ENCODE measurements at places on chromosomes 5 and 9.
A peak's percentile ranks its signal among the peaks of the same experiment; 100 is the strongest.

GRCh38 chr5:112161392-112161748 is 257.7 kb downstream of the EPB41L4A start:
- no peak for DNase-seq

- DNase-seq, result no peak
These were observed 56.5 kb upstream of the SPATA31D4 start for GRCh38 chr9:81871695-81872094.

GRCh38 chr5:168723037-168723436 is 143.9 kb upstream of the PANK3 start:
- no peak for DNase-seq

- DNase-seq, result no peak
These were observed 137.8 kb downstream of the KCNIP1 start for GRCh38 chr5:170641589-170642031.

DNA sequence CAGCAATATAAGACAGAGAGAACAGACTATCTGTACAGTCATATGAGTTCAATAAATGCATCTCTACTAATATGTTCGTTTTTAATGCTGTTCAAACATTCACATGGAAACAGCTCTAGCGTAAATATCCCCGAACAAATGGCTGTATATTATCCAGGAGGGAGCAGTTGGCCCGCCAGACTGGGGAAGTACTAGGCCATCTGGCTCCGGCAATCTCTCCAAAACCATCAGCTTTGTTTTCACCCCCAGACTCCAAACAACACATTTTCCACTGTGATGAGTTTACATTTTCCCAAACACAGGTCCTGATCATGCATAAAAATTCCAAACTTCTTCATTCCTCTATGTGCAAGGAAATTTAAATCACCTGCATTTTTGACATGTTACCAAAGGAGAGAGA is 8.7 kb downstream of the EBF1 start:
- DNase-seq, result no peak

GRCh38 chr5:19615661-19616060 is 372.3 kb downstream of the CDH18 start:
- no peak for DNase-seq

GRCh38 chr5:143524338-143524945 is 121.0 kb upstream of the NR3C1 start:
- DNase-seq, result no peak

DNA sequence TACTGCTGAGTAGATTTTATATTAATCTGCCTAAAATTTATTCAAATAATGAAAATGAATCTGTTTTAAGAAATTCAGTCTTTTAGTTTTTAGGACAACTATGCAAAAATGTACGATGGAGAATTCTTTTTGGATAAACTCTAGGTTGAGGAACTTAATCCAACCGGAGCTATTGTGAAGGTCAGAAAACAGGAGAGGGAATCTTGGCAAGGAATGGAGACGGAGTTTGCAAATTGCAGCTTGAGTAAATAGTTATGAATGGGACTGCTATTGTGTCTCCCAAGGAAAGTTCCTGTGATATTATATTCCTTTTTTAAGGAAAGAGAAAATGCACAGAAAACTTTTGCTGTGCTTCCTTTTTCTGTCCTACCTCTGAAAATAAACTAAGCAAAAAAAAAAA is 67.9 kb downstream of the IQGAP2 start:
- DNase-seq, result no peak

DNA sequence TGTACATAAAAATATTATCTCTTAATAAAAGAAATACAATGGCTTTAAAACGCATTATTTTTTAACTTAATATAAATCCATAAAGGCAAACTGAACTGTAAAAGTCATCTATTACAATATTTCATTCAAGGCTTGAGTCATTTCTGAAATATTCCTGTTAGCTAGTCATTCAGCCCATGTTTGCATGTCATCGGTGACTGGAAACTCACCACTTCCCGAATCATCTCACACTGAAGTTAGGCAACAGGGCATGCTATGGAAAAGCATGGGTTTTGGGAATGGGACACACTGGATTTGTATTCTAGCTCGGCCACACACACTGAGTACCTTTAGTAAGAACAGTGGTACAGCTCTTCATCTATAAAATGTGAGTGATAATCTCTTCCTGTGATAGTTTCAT is 691.1 kb upstream of the C9orf72 start:
- DNase-seq, result no peak

GRCh38 chr9:1707291-1707690 is 307.9 kb upstream of the SMARCA2 start:
- no peak for DNase-seq

- DNase-seq, result no peak
These were observed 309.8 kb downstream of the IRX2 start for GRCh38 chr5:2441495-2442180.

- no peak for DNase-seq
These were observed 269.8 kb upstream of the RFX3 start for GRCh38 chr9:3795556-3795955.

DNA sequence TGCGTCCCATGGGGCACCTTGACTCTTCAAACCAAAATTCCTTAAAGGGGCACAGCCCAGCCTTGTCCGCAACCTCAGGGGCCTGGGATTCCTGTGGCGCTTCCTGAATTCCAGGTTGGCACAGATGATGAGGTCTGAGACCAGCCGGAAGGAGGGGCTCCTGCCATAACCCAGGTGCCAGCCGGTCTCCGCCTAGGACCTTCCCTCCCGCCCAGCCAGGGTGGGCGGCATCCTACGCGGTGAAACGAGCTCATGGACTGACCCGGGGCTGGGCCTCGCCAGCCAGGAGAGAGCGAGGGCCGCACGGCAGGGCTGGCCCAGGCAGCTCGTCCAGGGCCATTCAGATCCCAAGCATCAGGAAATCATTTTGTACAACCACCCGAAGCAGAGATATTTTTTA is 23.0 kb downstream of the AMBP start:
- no peak for DNase-seq

DNA sequence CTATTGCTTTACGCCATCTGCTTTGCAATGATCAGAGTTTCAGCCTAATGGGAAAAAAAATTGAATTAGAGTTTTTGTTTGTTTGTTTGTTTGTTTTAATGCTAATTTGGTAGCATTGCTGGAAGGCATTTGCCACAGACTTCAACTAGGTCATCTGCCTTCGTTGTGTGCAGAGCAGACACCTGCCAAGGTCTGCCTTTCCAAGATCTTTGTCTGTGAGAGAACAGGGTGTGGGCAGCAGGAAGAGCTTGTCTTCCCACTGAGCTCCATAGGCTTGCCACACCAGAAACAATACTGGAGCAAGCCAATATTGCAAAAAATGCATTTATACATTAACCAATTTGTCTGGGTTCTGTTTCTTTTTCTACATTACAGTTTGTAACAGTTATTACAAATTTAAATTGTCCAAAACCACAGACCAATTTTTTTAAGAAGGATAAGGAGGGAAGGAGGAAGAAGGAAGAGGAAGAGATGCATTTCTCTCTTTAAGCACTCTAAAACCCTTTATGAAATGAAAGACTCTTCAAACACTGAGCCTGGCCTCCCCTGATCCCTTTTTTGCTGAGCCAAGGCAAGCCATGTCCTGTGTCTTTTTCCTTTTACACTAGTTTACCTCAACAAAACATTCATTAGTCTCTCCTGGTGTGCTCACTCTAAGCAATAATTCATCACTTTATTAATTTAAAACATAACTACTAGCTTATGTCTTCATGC is 210.5 kb downstream of the SNX18 start:
- DNase-seq, result no peak

- DNase-seq, result no peak
These were observed 45.8 kb upstream of the ERBIN start for GRCh38 chr5:65880496-65881072.

DNA sequence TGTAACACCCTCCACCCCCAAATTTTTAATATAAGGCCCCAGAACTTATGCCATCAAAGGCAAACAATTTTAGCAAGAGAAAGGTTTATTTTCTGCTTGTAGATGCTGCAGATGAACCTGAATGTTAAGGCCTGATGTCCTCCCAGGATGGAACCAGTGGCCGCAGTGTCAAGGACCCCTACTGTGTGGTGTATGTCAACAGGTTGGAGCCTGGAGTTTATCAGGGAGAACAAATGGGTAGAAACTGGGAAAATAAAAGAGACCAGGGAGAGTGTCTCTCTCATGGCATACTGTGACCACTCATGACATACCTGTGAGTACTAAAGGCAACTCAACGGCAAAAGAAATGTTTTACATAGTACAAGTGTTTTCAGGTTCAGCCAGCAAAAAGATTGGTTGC is 34.5 kb upstream of the LMNB1 start:
- no peak for DNase-seq

GRCh38 chr9:70601000-70601951 is 186.8 kb upstream of the KLF9 start:
- no peak for DNase-seq

DNA sequence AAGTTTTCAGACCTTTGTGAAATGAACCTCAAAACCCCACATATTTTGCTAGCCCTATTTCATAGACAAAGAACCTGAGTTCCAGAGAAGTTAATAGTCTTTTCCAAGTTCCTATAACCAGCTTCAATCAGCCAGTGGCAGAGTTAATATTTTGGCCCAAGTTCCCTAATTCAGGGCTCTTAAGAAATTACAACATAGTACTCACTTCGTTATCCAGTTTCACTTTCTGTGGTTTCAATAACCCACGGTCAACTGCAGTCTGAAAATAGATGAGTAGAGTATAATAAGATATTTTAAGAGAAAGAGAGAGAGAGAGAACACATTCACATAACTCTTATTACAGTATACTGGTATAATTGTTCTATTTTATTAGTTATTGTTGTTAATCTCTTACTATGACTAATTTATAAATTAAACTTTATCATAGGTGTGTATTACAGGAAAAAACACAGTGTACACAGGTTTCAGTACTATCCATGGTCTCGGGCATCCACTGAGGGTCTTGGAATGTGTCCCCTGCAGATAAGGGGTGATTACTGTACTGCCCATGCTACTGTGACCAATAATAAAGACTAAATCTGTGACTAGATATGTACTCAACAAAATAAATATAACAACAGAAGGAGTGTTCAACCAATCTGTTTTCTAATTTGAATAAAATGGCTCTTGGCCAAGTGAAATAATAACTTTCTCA is 9.3 kb upstream of the MYOT start:
- no peak for DNase-seq

GRCh38 chr9:125843646-125844045 is 96.5 kb downstream of the PBX3 start:
- DNase-seq, result no peak

- no peak for DNase-seq
These were observed 239.3 kb upstream of the PRDM9 start for GRCh38 chr5:23268136-23268535.

- DNase-seq, result no peak
These were observed 40.8 kb downstream of the NNT start for GRCh38 chr5:43643750-43644149.

- DNase-seq, result no peak
These were observed 42.4 kb downstream of the STX17 start for GRCh38 chr9:99948896-99949295.

DNA sequence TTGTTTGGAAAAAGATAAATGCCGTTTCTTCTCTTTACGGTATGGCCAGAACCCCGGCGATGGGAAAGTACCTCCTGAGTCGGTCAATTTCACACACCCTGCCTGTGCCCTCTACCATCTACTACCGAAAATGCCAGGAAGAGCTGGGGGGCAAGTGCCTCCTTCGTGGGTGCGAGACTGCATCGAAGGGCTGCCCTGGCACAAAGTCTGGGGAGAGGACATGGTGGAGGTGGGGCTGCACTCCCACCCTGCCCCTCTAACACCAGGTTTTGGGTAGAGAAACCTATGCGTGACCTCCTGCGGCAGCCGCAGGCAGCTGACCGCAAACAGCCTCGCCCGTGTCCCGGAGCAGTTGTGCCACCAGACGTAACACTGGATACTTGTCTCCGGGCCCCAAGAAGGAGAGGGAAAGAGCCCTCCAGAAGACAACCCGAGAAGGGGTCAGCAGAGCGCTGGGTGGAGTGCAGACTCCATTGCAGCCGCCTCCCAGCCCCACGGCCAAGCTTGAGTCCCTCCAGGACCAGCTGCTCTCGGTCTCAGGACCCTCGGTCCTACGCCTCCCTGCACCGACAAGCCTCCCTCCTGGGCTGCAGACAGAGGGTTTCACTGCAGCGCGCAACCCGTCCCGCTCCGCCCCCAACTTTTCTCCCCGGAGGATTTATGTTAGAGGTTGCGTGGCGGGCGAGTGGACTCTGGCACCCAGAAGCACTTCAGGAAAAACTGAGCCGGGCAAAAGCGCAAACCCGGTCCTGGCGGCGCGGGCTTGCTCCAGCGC is 823 bp upstream of the PRDM6 start:
- DNase-seq, result no peak

- no peak for DNase-seq
These were observed 559.6 kb upstream of the ACO1 start for GRCh38 chr9:31824860-31825259.

DNA sequence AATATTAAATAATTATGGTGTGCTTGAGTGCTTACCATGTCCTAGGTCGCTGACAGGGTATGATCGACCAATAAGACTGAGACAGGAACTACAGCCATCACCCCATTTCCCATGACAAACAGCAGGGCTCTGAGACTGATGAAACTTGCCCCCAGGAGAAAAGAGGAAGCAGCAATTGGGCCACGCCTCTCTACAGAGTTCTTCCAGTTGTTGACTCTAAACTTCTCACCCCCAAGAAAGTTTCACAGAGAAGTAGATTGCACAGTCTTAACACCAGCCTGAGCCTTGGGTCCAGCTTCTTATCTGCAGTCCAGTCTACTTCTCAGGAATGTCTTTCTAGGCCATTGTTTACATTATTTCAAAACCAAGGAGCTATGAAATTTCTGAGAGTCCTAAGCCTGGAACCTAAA is 182.2 kb upstream of the ANKRD55 start:
- DNase-seq, result no peak

DNA sequence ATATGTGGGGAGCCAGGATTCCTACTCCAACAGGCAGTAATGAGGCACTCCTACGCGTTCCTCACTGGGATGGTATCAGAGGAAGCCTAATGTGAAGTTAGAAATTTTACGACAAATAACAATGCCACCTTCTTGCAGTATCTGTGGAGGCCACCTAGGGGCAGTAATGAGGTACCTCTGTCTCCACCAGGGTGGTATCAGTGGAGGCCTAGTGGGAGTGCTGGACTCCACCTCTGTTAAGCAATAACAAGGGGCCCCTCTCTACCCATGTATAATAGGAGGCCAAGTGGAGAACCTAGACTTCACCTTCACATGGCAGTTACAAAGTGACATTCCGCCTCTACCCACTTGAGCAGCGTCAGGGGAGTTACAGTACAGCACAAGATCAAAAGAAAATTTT is 147.9 kb downstream of the PLPPR1 start:
- no peak for DNase-seq

- no peak for DNase-seq
These were observed 85.8 kb downstream of the GNAQ start for GRCh38 chr9:77945798-77946197.

- DNase-seq, result peak; percentile 15
These were observed 93.2 kb downstream of the ZFAND5 start for GRCh38 chr9:72271613-72272478.

- DNase-seq, result no peak
These were observed 56.7 kb downstream of the LRSAM1 start for GRCh38 chr9:127507751-127508648.

DNA sequence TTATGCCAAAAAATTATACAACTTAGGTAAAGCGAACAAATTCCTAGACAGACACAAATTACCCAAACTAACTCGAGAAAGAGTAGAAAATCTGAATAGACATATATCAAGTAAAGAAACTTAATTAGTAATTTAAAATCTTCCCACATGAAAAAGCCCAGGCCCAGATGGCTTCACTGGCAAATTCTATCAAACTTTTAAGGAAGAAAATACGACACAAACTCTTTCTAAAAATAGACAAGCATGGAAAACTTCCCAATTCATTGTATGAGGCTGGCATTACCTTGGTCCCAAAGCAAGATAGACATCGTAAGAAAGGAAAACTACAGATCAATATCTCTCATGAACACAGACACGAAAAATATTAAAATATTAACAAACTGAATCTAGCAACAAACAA is 135.3 kb downstream of the DRD1 start:
- no peak for DNase-seq
